Upper lobe of right lung (tissue), 1 donor: ENCODE measurements at places on chromosomes 3 and 15.

DNA sequence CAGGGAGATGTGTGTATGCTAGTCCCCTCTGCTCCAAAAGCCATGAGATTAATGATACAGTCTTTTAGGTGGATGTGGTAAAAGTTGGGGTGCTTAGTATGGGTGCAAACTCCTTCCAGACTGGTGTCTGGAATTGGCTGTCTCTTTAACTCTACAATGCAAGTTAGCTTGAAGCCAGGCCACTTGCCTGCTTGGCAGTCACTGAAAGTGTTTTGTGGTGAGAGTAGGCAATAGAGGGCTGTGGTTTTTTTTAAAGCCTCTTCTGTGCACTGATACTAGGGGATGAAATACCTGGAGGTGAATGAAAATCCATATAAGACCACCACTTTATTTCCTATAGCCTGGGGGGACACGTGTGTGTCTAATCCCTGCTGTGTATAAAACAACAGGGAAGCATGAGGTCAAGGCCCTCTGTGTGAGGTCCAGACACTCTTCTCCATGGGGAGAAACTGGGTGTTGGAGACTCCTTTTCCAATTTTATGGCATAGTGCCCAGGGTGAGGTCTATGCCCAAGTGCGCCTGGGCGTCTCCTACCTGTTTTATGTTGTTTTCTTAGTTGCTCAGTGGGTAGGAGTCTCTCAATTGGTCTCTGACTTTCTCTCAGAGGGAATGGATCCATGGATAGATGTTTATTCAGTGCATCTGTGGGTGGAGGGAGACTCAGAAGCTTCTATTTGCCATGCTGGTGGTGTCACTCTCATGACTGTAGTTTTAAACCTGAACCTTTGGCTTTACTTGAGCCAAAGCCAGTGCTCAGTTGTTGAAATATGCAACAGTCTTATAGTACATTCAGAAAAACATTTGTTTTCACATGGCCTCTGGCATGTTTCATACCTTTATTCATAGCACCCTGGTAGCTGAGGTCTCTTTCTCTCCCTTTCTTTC lies 327.8 kb upstream of the ATP11B start:
- DNase-seq, result no peak

- DNase-seq, result no peak
Measured at GRCh38 chr3:149167898-149168297, 38.5 kb downstream of the HPS3 start.

DNA sequence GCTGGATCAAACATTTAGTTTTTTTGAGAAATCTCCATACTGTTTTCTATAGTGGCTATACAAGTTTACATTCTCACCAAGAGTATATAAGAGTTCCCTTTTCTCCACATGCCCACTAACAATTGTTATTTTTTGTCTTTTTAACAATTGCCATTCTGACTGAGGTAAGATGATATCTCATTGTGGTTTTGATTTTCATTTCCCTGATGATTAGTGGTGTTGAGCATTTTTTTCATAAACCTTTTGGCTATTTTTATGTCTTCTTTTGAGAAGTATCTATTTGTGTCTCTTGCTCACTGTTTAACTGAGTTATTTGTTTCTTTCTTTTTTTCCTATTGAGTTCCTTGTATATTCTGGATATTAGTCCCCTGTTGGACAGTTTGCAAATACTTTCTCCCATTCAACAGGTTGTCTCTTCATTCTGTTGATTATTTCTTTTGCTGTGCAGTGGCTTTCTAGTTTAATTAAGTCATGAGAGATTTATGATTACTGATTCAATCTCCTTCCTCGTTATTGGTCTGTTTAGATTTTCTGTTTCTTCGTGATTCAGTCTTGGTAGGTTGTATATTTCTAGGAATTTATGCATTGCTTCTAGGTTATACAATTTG lies 6.7 kb upstream of the RNF13 start:
- no peak for DNase-seq

DNA sequence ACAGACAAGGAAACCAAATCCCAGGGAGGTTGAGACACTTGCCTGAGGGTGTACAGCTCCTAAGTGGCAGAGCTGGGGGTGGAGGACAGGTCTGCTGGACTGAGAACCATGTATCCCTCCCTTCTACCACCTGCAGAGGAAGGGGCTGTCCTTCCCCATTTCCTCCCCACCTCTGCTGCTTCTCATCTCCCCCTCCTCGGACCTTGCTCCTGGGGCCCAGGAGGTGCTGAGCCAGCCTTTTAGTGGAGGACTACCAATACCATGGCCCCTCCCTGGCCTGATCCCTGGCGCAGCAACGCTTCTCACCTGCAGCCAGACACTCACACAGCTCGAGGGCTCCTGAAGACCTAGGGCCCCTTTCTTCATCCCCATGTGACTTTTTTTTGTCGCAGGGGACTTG lies 50.4 kb downstream of the IDH2 start:
- DNase-seq, result no peak

- no peak for DNase-seq
Measured at GRCh38 chr3:189267981-189268613, 96.3 kb downstream of the TPRG1 start.

GRCh38 chr3:122754929-122755328 lies 38.7 kb downstream of the HSPBAP1 start:
- no peak for DNase-seq

DNA sequence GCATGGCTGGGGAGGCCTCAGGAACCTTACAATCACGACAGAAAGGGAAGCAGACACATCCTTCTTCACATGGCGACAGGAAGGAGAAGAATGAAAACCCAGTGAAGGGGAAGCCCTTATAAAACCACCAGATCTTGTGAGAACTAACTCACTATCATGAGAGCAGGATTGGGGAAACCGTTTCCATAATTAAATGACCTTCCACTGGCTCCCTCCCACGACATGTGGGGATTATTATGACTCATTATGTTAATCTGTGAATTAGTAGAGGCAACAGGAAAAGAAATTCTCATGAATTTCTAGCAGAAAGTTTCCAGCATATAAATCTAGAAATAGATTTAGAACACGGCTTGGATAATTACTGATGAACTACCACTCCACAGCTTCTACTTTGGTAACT lies 937.3 kb downstream of the ROBO1 start:
- DNase-seq, result no peak

GRCh38 chr3:124700880-124701684 lies 29.2 kb upstream of the UMPS start:
- DNase-seq, result no peak

DNA sequence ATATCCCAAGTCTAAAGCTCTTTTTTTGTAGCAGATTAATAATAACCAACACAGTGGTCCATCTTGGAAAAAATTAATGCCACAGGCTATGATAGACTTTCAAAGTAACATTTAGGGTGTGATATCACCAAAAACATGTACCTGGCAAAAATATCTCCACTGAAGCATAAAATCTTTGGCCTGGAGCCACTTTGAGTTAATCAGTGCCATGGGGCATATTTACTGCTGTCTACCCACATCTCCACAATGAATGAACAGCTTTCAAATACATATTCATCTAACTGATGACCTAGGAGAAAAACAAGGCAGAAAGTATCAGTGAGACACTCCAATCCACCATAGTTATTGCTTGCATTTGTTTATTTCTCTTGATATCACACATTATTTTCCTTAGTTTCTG lies 296.0 kb upstream of the MDFIC2 start:
- DNase-seq, result no peak

DNA sequence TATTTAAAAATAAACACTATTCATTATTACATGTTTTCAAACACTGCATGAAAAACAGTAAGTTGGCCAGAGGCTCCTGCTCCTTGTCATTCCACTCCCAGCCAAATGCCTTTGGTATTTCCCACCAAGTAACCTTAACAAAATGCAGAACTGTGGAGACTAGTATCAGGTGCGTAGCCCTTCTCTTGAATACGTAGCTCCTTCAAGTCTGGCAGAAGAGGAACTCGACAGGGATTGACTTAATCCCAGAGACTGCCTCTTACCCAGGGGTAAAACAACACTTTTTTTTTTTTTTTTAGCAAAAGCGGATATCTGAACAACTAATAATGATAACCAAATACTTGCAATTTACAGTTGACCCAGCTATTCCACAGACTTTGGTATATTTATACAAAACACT lies 738 bp downstream of the COMMD2 start:
- no peak for DNase-seq

- no peak for DNase-seq
Measured at GRCh38 chr3:10510086-10510742, 4.8 kb upstream of the ATP2B2 start.

- no peak for DNase-seq
Measured at GRCh38 chr3:106172101-106172500, 303.3 kb upstream of the CBLB start.

- no peak for DNase-seq
Measured at GRCh38 chr3:149588909-149589308, 68.9 kb downstream of the WWTR1 start.

DNA sequence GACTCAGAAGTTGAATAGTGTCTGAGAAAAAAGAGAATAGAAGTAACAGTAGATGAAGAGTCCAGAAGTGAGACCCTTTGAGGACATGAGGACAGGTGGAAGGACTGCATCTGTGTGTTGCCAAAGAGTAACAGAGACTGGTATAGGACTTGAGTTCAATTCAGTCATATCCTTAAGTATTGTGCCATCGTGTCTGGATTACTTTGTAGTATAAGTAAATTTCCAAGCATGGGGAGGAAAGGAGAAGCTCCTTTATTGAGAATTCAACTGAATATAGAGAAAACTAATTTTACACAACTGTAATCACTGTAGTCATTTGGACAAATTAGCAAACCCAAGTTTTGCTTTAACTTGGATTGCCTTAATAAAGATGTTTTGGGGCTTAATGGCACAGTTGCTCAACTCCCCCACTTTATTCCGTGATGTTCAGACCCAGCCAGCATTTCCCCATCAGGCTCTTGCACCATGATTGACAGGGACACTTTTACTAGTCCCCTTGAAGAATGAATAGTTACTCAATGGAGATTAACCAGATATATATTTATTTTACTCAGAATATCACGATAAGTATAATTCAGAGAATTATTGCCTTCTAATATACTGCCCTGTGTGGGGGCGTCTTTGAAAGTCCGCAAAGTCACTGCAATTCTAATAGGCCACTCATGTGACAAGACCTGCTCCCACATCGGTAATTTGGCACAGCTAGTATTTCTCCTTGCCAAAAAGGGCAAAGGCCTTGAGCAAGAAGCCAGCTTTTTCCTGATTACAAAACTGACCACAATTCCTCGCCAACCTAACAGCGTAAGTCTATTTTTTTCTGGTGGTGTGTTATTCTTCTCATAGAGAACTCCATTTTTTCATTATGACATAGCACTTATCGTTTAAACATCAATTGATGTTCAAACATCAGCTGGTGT lies 61.3 kb downstream of the PPARG start:
- no peak for DNase-seq

- no peak for DNase-seq
Measured at GRCh38 chr3:177561365-177561764, 364.1 kb upstream of the TBL1XR1 start.

- DNase-seq, result no peak
Measured at GRCh38 chr3:160668454-160668853, 8.5 kb upstream of the ARL14 start.

GRCh38 chr3:66618066-66618465 lies 117.2 kb upstream of the LRIG1 start:
- DNase-seq, result no peak

GRCh38 chr3:31248563-31248992 lies 284.1 kb upstream of the STT3B start:
- no peak for DNase-seq

GRCh38 chr15:101063212-101063611 lies 144.1 kb downstream of the LRRK1 start:
- DNase-seq, result peak; percentile 33

DNA sequence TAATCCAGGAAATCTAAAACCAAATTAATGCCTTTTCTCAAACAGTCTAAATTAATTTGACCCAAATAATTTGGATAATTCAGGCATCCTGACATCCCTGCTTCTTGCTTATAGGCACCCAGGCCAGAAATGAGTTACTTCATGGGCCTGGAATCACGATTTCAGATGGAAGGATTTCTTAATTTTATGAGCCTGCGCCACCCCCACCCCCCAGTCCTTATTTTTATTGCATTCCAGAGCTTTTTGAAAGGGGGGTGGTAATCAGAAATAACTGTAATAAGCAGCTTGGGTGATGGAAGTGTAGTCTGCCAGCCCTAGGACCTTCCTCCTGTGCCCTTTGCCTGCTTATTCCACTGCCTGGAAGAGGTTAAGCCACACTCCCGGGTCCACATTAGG lies 1.3 kb downstream of the AP2M1 start:
- DNase-seq, result no peak

GRCh38 chr15:29143909-29144635 lies 125.5 kb downstream of the NSMCE3 start:
- no peak for DNase-seq

DNA sequence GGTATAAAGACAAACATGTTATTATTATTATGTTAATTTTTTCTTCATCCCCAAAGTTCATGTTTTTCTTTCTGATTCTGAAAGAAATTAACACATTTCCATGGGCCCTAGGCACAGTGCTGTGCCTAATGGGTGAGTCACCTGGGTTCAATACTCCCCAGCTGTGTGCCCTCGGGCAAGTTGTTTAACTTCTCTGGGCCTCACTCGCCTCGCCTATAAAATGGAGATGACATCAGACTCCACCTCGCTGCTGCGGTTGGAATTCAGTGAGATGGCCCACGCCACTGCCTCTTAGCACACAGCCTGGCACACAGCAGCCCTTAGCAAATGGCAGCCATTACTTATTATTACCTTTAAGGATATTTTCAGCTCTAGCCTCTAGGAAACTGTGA lies 22.6 kb downstream of the DNASE1L3 start:
- no peak for DNase-seq

- no peak for DNase-seq
Measured at GRCh38 chr3:15805756-15806266, 8.0 kb upstream of the ANKRD28 start.

- no peak for DNase-seq
Measured at GRCh38 chr3:122560680-122561079, 3.4 kb downstream of the PARP9 start.

DNA sequence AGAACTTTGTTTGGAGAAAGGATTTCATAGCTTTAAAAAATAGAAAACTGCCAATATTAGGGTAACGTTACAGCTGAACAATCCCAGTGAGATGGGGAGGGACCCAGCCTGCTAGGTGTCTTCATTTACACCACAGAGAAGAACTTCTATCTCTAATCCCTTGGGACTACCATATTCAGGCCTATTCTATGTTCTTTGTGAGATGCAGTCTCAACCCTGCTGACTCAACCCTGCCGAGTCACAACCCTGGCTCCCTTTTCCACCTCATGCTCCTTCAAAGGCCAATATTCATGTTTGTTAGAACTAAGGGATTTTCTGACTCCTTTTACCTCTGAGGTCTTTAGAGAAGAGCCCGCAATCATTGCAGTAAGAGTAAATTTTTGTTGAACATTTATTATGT lies 350.5 kb downstream of the EPHB1 start:
- DNase-seq, result no peak
